Stimulated activated CD8-positive, alpha-beta memory T cell treated with anti-CD3 and anti-CD28 coated beads, Interleukin-15, amount 100 ng/mL, for 24 hours (primary cell): ENCODE measurements at places on chromosomes 7 and 10.

GRCh38 chr10:44517635-44518034, 132.7 kb upstream of the CXCL12 start:
- no peak for DNase-seq

DNA sequence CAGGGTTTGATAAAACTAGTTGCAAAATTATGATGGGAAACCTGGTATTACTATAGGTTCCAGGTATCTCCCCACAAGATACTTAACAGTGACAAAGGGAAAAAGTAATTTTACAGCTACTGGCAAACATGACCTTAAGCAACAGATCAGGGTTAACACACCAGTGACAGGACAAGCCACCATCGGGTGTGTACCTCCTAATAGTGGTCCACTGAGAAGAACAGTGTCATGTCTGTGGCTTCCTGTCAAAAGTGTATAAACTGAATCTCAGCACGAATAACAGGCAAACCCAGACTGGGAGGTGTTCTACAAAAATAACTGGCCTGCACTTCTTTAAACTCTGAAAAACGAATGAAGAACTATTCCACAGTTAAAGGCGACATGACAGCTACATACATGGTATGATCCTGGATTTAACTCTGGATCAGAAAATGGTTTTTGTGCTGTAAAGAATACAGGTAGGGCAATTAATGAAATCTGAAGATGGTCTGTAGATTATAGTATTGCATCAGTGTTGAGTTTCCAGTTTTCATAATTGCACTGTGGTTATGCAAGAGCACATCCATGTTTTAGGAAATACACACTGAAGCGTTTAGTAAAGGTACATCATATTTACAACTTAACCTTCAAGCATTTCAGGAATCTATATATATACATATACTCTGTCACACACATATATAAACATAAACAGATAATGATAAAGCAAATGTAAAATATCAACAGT, 32.0 kb upstream of the ARMS2 start:
- DNase-seq: no peak

- no peak for DNase-seq
Measured at GRCh38 chr10:21372651-21373410, 152.7 kb downstream of the SKIDA1 start.

- DNase-seq: no peak
Measured at GRCh38 chr7:2825559-2826227, 18.4 kb downstream of the GNA12 start.

DNA sequence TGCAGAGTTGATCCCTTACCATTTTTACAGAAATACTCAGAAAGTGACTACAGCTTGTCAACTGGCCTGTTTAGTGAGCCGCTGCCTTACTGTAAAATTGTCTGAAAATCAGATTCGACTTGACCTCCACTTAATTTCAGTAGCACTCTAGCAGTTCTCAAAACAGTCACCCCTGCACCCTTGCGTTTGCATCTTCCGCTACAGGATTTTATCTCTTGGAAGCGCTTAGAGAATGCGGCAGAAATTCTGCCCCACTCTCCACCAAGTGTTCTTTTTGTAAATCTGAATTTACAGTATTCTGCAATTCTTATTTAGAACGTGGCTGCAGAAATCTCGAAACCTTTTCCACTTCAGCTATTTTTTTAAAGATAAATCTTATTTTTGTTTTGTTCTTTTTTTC, 1.9 kb upstream of the TWIST1 start:
- DNase-seq: no peak
